Stimulated activated CD8-positive, alpha-beta memory T cell treated with anti-CD3 and anti-CD28 coated beads, Interleukin-4, amount 100 ng/mL, for 4 hours (primary cell): ENCODE measurements at places on chromosomes 13 and 19.

DNA sequence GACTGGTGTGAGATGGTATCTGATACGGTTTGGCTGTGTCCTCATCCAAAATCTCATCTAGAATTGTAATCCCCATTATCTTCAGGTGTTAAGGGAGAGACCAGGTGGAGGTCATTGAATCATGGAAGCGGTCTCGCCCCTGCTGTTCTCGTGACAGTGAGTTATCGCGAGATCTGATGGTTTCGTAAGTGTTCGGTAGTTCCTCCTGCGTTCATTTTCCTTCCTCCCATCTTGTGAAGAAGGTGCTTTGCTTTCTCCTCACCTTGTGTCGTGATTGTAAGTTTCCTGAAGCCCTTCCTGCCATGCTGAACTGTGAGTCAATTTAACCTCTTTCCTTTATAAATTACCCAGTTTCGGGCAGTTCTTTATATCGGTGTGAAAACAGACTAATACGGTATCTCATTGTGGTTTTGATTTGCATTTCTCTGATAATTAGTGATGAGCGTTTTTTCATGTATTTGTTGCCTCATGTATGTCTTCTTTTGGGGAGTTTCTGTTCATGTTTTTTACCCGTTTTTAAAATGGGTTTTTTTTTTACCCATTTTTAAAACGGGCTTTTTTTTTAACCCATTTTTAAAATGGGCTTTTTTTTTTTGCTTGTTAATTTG lies 102.8 kb upstream of the SLC10A2 start:
- DNase-seq, result no peak

DNA sequence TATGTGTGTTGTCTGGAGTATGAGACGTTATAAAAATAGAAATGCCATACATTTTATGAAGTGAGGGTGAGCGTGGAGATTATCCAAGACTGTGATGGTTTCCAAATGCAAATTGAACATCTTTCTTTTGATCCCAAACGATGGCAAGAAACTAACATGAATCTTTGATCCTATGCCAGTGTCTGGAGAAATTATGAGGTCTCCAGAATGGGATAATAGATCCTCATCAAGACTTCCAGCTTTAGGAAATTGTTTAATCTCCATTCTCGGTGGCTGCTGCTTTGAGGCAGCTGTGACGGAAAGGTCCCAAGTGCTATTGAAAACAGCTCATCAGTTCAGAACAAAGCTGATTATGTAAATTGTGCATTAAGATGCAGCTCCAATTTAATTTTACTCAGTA lies 30.8 kb downstream of the CBY2 start:
- DNase-seq, result no peak

DNA sequence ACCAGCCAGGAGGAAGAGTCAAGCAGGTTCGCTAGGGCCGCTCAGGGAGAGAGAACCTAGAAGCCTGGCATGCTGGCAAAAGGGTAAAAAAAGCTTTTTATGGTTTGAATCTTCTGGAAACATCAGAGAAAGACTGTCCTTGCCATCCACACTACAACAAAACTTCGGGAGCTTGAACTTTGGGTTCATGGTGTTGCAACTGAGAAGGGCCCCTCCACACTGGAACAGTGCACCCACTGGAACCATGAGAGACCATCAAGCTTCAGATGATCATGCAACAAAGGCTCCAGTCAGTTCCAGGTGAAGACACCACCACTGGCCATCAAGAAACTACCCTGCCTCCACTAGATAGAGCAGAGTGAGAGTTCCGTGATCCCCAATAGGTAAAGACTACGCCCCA lies 170.1 kb downstream of the RGCC start:
- no peak for DNase-seq

- DNase-seq, result no peak
These were observed 98.6 kb downstream of the GADD45B start for GRCh38 chr19:2574478-2574931.

GRCh38 chr19:18772620-18773587 lies 18.2 kb downstream of the COMP start:
- DNase-seq, result no peak

GRCh38 chr13:26488236-26489003 lies 69.1 kb upstream of the WASF3 start:
- no peak for DNase-seq

- DNase-seq, result no peak
These were observed 711 bp downstream of the FUT2 start for GRCh38 chr19:48696353-48697010.

DNA sequence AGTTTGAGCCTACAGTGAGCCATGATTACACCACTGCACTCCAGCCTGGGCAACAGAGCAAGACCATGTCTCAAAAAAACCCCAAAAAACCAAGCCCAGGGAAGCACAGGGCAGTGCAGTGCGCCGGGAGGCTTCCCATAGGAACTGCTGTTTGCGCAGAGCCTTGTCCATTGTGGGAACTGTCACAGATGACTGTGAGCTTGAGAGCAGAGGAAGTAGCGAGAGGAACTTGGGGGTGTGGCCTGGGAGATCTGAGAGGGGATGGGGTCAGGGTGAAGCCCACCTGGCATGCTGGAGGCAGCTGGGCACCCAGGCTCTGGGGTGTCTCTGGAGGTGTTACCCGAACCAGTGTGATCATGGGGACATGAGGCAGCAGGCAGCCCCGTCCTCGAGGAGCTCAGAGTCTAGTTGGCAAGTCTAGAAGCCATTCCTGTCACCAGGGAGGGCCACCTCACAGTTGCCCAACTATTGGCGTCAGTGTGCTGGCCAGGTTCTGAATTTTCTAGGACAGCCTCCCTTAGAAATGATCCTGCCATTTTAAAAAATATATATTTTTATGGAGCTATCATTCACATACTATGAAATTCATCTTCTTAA lies 10.4 kb downstream of the KDM4B start:
- no peak for DNase-seq

GRCh38 chr13:92843549-92843948 lies 383.1 kb upstream of the GPC6 start:
- no peak for DNase-seq

GRCh38 chr19:10625003-10625761 lies at the start of gene SLC44A2:
SLC44A2 (plus strand) TSS chr19:10625553; CDS start chr19:10625634, 81 bp downstream.
- DNase-seq, result no peak

DNA sequence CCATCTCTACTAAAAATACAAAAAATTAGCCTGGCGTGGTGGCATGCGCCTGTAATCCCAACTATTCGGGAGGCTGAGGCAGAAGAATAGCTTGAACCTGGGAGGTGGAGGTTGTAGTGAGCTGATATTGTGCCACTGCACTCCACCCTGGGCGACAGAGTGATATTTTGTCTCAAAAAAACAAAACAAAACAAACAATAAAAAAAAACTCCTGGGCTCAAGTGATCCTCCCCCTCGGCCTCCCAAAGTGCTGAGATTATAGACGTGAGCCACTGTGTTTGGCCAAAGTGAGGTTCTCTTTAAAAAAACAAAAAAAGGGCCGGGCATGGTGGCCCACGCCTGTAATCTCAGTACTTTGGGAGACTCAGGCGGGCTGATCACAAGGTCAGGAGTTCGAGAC lies 3.8 kb upstream of the JUNB start:
- no peak for DNase-seq

DNA sequence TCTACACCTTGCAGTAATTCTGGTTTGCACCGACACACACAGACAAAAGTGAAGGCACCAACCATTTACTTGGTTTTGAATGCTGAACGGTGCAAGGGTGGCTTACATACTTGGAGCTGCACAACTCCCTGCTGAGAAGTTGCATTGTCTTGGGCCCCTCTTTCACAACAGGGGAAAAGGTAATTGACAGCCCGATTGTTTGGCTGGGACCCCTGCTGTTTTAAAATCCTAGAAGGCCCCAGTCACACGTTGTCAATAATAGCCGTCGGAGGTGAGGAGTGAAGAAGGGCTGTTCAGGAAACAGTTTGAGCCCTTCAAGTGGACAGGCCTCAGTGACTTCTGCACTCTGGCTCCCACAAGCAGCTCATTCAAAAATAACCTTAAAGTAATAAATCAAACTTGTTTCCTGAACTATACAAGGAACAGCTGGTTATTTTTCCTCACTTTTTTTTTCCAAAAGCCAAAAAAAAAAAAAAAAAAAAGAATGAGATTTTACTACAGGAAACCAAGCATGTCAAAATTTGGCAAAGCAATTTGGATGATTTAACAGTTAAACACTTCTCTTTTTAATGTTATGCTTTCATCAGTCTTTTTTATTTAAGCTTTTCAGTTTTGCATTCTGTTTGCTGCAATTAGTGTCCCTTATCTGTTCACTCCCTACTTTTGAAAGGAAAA lies 19.0 kb upstream of the SPRY2 start:
- no peak for DNase-seq

- no peak for DNase-seq
These were observed 18.2 kb downstream of the CCNA1 start for GRCh38 chr13:36450534-36450933.

GRCh38 chr19:29841209-29841558 lies 29.4 kb downstream of the CCNE1 start:
- DNase-seq, result no peak

DNA sequence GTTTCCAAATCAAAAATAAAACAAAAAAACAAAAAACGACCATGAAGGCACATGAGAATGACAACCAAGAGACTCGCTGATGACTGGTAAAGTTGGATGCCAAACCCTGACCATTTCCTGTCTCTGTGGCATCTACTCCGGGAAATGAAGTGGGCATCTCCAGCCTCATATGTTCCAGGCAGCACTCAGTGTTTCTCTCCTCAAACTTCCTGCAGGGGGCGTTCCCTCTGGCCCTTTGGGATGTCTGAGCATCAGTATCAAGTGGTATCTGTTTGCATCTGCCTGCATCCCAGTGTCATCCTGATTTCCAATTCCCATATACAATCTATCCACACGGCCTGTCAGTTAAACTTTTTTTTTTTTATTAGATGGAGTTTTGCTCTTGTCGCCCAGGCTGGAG lies 9.8 kb upstream of the SIGLEC12 start:
- DNase-seq, result no peak

DNA sequence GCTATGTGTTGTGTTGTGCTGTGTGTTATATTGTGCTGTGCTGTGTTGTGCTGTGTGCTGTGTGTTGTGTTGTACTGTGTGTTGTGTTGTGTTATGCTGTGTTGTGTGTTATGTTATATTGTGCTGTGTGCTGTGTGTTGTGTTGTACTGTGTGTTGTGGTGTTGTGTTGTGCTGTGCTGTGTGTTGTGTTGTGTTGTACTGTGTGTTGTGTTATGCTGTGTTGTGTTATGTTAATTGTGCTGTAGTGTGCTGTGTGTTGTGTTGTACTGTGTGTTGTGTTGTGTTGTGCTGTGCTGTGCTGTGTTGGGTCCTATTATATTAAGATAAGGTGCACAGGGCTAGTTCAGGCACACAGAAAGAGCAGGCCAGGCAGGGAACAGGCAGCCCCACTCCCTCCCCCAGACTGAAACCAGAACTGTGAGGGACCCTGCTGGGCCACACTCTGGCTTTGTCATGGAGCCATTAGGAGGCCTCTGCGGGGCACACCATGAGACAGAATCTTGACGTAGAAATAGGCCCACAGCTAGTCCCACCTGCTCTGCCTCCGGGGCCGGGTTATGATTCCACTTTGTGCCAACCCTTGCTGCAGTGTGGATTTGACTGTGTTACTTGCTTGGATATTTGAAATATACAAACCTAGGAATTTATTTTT lies 12.1 kb downstream of the SOX1 start:
- DNase-seq, result no peak

- no peak for DNase-seq
These were observed 11.5 kb downstream of the THOP1 start for GRCh38 chr19:2796659-2797266.

DNA sequence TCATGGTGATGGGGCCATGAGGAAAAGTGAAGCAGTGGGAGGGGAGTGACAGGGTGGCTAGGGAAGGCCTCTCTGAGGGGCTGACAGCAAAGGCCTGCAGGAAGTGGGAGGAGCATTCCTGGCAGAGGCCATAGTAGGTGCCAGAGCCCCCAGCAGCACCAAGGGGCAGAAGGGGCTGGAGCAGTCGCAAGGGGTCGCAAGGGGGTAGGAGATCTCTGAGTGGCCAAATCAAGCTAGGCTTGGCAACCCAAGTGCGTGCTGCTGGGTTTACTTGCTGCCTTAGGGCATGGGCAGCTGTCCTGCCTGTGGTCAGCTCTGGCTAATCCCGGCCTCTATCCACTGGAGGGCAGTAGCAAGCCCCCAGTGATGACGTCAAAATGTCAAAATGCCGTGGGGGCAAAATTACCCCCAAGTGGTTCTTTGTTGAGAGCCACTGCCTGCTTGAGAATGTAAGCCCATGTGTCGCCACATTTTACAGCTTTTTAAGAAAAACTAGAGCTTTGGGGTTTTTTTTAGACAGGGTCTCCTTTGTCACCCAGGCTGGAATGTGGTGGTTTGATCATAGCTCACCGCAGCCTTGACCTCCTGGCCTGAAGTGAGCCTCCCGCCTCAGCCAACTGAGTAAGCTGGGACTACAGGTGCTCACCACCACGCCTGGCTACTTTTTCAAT lies 11.8 kb downstream of the CCDC97 start:
- DNase-seq, result no peak

- DNase-seq, result no peak
These were observed 14.6 kb downstream of the ZNF569 start for GRCh38 chr19:37452500-37453245.

- DNase-seq, result no peak
These were observed 3.5 kb downstream of the SMIM24 start for GRCh38 chr19:3476830-3477229.

- DNase-seq, result no peak
These were observed 75.9 kb downstream of the ESD start for GRCh38 chr13:46721054-46721453.

GRCh38 chr19:12778017-12778904 lies 2.9 kb upstream of the HOOK2 start:
- no peak for DNase-seq

DNA sequence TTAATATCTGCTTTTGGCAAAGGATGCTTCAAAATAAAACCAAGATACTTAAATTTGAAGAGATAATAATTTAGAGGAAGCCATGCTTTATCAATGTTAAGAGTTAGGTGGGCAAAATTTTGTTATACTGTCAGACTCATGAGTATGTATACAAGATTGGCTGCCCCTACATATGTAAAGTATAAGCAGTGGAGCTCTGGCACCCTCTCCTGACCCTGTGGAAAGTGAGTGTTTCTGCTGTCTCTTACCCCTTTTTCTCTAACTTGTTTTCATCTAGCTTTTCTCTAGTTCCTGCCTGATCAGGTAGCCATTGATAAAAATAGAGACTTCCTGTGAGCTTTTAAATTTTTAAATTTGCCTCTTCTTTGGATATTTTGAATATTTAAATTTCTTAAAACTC lies 710.9 kb upstream of the SPRY2 start:
- DNase-seq, result no peak

DNA sequence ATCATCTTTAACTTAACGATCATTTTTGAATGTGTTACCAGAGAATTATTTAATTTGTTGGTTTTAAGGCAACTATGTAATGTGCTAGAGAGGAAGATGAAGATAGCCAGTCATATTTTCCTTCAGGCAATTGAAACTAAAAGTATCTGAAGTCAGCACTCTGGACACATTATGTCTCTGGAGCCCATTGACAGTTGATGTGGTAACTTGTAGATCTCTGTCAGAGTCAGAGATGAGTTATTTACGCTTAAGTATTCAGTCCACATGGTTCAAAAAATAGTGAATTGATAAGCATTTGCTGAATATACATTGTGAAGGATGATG lies 2.1 kb downstream of the ZMYM2 start:
- DNase-seq, result no peak

- DNase-seq, result no peak
These were observed 88.4 kb upstream of the ZNF492 start for GRCh38 chr19:22545751-22546150.

- DNase-seq, result no peak
These were observed at the start of gene PDE4C for GRCh38 chr19:18225702-18226468. PDE4C (minus strand) TSS chr19:18226438; CDS start chr19:18226415, 23 bp downstream.
